ENCODE measurements at places on chromosomes 4 and X.

- DNase-seq = no peak
These were observed 27.8 kb upstream of the RNF128 start for GRCh38 chrX:106698693-106699092.

DNA sequence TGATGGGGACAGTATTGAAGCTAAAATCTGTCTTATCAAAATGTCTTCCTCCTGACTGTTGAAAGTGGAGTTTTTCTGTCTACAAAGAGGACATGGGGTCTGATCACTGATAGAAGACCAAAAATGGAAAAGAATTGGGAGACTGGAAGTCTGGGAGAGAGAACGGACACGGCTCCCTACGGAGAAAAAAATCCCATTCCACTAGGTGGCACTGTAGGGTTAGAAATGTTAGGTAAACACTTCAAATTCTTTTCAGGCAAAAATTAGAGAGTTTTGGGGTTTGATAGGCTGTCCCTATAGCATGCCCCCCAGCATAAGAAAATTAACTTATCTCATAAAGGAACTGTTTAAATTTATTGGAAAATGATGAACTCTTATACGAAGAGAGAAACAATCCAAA, 200.5 kb downstream of the FAM133A start:
- DNase-seq = no peak

GRCh38 chr4:271492-272103, 33.7 kb downstream of the ZNF732 start:
- no peak for DNase-seq

DNA sequence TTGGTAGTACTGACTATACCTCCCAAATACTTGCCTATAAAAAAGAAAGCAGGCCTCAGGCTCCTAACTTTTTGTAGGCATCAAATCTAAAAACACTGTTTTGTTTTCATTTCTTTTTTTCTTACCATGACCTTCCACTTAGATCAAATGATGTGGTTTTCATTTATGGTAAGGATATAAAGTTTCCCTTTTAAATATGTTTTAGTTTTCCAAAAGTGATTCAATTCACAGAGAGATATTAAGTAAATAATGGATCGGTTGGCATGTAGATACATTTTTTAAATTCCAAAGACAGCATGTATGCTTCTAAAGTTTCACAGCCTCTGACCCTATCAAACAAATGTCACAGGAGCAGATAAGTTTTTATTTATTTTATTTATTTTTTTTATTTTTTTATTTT, 23.9 kb downstream of the EFHC2 start:
- DNase-seq = no peak

- no peak for DNase-seq
These were observed 27.9 kb upstream of the UGT2B4 start for GRCh38 chr4:69523385-69524132.

All from stimulated activated CD4-positive, alpha-beta T cell treated with anti-CD3 and anti-CD28 coated beads, Interleukin-4, amount 100 ng/mL, for 24 hours (primary cell).